ENCODE measurements at places on chromosomes 7 and 10.

GRCh38 chr10:103280031-103280430 lies 3.1 kb downstream of the INA start:
- no peak for DNase-seq

GRCh38 chr7:30596721-30597120 lies 2.0 kb downstream of the GARS1 start:
- no peak for DNase-seq

DNA sequence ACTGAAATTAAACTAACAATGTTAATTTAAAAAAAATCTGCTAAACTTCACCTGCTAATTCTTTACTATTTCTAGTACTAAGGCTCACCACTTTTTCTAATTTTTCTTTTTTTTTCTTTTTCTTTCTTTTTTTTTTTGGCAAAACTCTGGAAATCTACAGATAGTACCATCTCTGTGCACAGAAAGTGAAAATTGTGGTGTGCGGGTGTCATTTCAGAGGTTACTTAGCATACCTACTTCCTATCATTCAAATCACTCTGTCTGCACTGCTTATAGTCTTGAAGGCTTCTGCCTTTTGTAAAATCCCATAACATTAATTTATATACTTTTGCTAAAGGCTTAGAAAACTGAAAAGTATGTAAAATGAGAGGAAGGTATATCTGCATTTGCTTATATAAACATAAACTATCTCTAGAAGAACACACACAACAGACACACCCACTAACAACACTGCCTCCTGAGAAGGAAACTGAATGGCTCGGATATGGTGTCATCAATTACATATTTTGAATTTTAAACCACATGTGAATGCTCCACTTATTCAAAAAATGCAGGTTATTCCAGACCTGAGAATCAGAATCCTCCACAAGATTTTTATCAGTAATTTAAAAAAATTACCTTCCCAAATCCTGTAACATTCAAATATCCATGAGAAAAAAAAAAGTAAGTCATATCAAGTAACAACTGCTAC lies 229.5 kb downstream of the PARD3 start:
- no peak for DNase-seq

DNA sequence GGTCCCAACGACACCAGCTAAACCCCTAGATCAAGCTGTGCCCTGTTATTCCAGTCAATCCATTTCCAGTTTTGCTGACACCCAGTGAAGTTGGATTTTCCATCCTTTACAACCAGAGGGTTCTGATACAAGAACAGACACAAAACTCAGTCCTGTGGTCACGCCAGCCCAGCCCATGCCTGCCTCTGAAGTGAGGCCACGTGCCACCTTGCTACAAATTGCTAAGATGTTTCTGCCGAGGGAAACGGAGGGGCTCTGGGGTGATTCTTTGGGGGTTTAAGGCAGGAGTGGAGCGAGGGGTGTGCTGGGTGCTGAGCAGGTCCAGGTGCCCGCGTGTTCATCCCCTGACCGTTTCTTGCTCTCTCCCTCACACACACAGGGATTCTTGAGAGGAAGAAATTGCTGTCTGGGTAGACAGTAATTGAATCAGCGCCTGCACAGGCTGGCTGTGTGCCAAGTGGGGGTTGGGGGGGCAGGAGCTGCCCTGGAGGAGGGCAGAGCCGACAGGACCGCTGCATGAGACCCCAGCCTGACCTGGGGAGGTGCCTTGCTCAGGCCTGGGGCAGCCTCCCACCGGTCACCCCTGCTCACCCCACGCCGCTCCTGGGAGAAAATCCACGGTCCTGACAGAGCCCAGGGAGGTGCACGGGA lies 38.1 kb downstream of the ADAP1 start:
- DNase-seq: no peak

- peak; percentile 30 for DNase-seq
Observed at GRCh38 chr7:134593530-134594392, 44.9 kb downstream of the AKR1B15 start.

DNA sequence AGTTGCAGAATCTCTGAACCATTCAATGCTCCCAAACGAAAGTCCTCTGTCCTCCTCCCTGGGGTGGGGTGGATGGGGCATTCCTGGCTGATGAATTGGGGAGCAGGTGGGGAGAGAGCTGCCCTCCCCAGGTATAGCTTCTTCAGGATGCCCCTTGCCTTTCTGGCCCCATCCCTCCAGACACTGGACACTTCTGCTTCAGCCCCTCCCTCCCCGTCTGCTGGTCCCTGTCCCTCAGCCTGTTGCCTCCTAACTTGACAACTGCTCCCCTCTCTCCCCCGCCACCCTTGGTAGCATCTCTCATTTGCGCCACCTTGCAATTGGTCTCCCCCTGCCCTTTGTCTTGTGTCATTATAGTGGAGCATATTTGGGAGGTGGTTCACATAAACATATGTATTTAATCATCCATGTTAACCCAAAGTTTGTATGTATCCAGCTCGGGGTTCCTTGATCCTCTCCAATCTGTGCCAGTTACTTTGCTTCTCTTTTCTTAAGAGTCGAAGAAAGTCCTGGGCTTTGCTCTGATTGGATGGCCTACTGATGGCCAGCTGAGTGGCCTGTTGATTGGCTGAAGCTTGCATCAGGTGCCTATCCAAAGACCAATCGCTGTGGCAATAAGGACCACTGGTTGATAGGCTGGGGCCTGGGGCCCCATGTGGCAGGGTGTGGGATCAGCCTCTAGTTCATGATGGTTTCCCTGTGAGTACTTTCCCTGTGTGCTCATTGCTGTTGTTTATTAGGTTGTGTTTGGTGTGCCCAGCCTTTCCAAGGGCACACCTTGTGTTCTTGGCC lies 4.0 kb upstream of the GCK start:
- no peak for DNase-seq

DNA sequence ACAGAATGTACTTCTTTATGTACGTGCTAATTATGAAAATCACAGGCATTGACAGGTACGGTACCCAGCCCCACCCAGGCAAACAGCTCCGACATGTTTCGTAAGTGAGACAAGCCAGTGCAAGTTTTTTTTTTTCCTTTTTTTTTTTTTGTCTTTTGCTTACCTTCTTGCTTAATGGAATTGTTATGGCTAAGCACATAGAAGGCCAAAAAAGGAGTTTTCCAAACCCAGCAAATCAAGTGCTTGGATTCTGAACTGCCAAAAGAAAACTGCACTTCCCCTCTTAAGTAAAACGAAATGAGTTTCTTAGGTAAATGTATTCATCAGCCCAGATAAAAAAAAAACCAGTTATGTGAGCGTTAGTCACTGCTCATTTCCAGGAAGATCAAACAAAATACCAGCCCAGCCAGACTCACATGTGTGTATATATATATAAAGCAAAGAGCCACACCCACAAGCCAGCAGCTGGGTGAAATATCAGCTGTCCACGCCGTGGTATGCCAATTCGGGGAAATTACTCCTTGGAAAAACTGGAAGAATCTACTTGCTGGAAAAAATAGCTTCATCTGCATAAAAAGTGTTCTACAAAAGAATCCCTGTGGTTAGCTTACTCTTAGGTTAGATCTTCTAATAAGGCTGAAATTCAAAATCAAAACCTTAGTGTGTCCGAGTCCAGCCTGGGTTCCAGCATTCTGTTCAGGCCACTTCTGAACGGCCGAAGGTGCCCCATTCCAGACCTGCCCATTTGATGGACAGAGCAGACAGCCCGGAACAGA lies 8.0 kb downstream of the KLF6 start:
- DNase-seq: no peak

- no peak for DNase-seq
Observed at GRCh38 chr10:117519286-117519685, 23.3 kb upstream of the EMX2 start.

- no peak for DNase-seq
Observed at GRCh38 chr7:155093596-155093995, 23.5 kb downstream of the HTR5A start.

DNA sequence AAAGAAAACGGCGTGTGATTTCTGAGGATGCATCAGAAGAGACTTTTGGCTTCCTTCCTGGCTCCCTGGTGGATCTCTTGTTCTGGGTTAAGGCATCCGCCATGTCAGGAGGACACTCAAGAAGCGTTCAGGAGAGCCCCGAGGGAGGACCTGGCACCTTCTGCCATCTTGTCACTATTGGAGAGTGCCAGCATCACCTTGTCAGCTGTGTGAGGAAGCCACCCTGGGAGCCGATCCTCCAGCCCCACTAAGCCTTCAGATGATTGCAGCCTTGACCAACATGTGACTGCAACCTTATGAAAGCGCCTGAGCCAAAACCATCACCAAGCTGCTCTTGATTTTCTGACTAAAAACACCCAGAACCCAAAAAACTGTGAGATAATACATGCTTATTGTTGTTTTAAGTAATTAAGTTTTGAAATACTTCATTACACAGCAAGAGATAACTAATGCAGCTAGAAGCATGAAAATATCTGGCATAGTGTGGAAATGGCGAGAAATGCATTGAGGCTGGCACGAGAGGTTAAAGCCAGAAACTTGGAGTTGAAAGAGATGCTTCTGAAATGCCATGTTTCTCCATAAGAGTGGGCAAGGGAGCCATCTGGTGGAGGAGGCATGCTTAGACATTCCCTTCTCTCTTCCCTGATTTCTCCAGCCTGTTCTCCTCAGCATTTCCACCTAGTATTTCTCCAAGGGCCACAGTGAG lies 5.4 kb upstream of the ZFYVE27 start:
- DNase-seq: peak; percentile 66

GRCh38 chr10:31098046-31098445 lies 66.4 kb upstream of the ZNF438 start:
- DNase-seq: no peak

DNA sequence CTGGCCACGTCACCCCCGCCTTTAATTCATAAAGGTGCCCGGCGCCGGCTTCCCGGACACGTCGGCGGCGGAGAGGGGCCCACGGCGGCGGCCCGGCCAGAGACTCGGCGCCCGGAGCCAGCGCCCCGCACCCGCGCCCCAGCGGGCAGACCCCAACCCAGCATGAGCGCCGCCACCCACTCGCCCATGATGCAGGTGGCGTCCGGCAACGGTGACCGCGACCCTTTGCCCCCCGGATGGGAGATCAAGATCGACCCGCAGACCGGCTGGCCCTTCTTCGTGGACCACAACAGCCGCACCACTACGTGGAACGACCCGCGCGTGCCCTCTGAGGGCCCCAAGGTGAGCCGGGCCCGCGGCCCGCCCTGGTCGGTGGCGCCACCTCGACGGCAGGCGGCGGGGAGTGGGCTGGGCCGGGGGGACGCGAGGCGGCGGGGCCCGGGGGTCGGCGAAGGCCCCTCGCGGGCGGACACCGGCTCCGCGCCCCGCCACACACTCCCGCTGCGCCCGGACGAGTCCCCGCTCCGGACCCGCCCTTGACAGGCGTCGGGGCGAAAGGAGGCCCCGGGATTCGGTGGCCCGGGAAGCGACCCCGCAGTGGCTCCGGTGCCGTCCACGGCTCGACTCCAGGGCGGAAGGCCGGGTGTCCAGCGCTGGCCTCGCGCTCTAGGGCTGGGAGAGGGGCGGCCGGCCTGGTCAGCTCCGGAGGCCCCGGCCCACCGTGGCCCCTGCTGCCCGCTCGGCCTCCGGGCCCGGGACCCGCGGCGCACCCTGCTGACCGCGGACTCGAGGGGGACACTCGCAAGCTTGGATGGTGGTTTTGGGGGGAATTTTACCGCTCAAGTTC lies 557 bp downstream of the BAG3 start:
- DNase-seq: no peak

DNA sequence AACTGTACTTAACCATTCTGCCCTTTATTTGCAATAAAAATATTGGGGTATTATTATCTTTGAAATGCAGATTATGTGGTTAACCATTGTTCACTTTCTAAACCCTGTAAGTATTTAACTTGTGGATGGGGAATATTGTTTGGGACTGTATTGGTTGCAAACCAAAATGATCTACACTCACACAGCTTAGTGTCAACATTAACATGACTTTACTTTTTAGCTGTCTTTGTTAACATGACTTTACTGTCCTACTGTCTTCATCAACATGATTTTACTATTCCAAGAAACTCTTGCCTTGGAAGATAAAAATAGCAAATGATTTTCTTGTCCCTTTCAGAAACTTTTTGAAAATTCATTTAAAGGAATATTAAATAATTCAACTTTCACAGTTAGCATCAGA lies 471.5 kb downstream of the GFRA1 start:
- DNase-seq: no peak

DNA sequence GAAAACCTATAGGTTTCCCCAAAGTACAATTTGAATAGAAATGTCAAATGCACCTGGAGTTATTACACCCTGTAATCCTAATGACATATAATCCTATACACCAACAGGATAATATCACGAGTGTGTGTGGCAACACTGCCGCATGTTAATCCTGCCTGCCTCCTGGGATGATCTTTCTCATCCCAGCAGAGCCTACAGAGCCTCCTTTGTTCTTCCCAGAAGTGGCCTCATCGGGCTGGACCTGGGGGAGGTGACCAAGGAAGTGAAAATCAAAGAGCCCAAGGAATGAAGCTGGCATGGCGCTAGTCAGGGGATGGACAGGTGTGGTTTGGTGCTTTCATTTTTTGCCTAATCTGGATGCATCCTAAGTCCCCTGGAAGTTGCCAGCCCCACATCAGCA lies 29.5 kb upstream of the LEP start:
- no peak for DNase-seq

- DNase-seq: no peak
Observed at GRCh38 chr10:59817773-59818172, 64.5 kb upstream of the MRLN start.

DNA sequence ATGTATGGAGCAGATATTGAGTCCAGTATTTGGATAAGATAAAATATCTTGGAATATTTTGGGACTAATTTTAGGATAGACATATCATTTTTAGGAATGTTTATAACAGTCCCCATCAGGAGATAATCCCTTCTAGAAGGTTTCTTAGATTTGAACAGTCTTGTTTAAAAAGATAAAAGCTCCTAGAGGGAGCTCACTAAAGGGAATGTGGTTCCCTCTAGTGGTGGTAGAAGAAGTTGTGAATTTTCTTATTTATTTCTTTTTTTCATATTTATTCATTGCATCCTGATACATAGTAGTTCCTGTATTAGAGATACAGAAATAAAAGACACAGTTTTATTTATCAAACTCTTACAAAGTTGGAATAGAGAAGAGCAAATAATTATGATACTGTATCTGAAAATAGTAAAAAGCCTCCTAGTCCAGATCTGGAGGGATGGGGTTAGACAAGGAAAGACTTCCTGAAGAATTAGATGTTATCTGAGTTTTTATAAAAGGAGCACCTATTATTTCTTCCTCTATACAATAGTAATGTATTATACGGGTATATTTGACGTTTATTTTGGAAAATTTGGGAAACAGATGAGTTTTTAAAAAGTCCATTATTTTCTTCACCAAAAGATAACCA lies 24.5 kb upstream of the KLF14 start:
- no peak for DNase-seq

DNA sequence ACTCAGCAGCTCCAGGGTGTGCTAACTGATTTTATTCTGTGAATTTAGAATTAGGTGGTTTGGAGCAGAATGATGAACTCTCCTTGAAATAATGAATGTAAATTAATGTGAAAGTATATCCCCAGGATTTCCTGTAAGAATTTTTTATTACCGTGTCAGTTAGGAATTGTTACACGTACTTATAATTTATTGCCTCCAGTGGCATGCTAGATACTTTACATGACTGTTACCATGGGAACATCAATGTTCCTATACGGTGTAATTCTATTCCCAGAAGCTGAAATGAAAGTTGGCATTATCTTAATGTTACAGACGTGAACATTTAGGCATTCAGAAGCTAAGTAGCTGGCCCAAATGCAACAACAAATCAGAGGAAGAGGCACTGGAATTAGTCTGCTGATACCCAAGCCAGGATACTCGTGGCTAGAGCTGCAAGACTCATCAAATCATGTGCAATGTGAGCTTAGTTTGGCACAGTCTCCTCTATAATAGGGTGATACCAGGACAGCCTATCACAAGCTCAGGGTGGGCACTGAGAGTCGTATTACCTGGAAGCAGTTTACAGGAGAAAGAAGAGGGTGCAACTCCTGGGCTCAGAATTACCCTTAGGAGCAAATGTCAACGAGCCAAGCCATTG lies 30.0 kb upstream of the PRKAR2B start:
- DNase-seq: no peak
